ENCODE measurements at places on chromosomes 2 and 18. TPM values are rescaled to one million over a fixed set of nuclear protein-coding genes. Genes with fewer than 3 reads are reported as not detected.

The ERICH2 gene
- 1.7 TPM for polyA plus RNA-seq

GRCh38 chr2:38260469-38260868 lies 116.6 kb downstream of the ATL2 start:
- DNase-seq: no peak

DNA sequence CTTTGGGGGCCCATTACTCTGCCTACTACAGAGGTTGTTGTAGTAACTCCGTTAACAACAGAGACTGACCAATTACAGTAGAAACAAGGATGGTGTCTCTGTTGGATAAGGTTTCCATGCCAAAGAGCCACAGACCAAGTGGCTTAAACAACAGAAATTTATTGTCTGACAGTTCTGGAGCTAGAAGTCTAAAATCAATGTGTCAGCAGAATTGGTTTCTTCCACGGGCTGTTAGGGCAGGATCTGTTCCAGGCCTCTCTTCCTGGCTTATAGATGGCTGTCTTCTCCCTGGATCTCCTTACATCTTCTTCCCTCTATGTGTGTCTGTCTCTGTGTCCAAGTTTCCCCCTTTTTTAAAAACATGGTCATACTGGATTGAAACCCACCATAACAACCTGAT lies 135.3 kb downstream of the AKAIN1 start:
- DNase-seq: no peak

DNA sequence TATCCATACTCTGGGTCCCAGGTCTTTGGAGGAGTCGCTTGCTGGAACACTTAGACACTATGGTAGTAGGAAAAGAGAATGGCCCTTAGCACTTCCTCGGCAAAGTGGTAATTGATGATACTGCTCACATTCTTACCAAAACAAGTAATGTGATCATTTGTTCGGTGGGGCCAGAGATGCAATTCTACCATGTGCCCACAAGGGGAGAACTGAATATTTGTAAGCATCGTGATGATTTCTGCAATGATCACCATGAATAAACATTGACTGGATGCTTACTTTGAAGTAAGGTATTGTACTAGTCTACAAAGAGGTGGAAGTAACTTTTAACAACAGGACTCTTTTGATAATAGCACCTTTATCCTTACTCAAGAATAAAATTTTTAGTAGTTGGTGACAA lies 109.7 kb downstream of the CD8B2 start:
- no peak for DNase-seq

- no peak for DNase-seq
Measured at GRCh38 chr2:11169333-11169732, 14.1 kb downstream of the SLC66A3 start.

- peak; percentile 25 for DNase-seq
Measured at GRCh38 chr2:102841107-102841840, 79.4 kb downstream of the TMEM182 start.

DNA sequence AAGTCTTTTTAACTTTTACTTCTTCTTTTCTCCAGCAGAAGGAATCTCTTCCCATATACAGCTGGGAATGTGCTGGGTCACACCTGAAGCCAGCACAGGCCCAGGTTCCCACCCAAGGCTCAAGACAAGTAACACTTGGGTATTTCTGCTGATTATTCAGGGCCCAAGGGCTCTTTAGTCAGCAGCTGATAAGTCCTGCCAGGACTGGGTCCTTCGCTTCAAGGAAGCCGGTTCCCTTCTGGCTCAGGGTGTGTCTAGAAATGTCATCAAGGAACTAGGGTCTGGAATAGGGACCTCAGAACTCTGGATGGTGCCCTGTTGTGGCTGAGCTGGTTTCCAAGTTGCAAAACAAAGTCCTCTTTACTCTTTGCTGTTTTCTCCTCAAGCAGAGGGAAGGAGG lies 27.0 kb upstream of the SERPINB2 start:
- DNase-seq: no peak

DNA sequence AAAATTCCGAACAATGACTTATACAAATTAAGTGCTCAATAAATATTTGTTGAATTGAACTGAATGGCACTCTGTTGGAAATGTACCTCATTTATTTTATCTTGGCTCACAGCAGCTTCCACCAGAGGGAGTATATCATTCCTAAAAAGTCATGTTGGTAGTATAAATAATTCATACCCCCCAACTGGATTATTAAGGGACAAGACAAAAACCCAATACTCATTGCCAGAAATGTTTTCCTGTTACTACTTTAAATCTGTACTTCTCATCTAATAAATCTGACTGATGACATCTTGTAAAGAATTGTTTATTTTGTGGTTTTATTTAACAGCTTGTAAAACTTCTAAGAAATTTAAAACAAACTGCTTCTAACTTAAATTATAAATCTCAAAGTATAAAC lies 163.9 kb downstream of the CDH2 start:
- DNase-seq: no peak

GRCh38 chr2:138730497-138731030 lies 49.6 kb downstream of the NXPH2 start:
- no peak for DNase-seq

- DNase-seq: peak; percentile 35
Measured at GRCh38 chr18:5197032-5197434, at the start of gene AKAIN1. Gene AKAIN1, minus strand, starts transcription at chr18:5197257. Its CDS starts 204 bp downstream, at chr18:5197053.

- DNase-seq: no peak
Measured at GRCh38 chr18:9731380-9731779, 23.3 kb downstream of the RAB31 start.

DNA sequence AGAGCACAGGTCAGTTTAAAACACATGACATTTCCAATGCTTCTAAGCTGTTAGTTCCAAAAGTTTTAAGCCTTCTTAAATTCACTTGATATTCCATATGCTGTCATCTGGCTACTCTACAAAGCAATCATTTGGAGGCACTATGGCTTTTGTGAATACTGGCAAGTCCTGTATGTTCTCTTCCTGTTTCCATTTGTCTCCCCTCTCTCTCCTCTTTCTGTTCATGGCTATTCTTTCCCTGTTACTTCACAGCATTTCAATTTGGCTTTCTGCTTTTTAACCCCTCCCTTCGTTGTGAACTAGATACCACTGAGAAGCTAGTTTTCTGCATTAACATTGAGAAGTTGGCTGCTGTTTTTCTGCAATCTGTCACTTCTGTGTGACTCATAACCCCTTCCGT lies 1337.2 kb upstream of the CELF4 start:
- DNase-seq: peak; percentile 34

DNA sequence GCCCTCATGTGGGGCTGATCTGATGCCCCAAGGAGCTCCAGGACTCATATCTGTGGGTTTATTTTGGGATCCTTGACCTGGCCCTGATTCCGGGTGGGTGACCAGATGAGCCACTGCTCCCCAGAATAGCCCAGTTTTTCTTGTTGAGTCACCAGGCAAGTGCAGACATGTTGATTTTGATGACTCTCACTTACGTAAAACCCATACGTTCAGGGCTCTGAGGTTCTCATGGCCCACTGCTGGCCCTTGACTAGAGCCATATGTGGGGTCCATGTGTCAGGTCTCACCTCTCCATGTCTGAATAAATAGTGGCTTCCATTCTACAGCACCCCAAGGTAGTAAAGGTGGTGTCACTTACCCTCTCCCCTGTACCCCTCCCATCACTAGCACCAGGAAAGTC lies 41.9 kb downstream of the CDC42EP3 start:
- DNase-seq: no peak

DNA sequence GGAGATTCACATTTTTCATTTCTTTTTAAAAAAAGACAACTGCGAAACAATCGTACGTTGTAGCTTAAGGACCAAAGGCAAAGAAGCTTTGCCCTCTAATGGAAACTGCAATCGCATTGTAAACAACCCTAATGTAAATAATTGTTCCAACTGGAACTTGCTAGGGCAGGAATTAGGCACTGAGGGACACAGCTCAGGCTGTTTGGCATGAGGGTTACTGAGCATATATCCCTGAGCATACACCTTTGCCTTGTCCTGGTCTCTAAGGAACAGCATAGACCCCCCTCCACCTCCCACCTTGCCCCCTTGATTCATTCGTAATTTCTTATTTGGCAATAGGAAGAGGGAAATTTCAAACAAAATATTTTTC lies 396.4 kb downstream of the LNPK start:
- DNase-seq: no peak

DNA sequence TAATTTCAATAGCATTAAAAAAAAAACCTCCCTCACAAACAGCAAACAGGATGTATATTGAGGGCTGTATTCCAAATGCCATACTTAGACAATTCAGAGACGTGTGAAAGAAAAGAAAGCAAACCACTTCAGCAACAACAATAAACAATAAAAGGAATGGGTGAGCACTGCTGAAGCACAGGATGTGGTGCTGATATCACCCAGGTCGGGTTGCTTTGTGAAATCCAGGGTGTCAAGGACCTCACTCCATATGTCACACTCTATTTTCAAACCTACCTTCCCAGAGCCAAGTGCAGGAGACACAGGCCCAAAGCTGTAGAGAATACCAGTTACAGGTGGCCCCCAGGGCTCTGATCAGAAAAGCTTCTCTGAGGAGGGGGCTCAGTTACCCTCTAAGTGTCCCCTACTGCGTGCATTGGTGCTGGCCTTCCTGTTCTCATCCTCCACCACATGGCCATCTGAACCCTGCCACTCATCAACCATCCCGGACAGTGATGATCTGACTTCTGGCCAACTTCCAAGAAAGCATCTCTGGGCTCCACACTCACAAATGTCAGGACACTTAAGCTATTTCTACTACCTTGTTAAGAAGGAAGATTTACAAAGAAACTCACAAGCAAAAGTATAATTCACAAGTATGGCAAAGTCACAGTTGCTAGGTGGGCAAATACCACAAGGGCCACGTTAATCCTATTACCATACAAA lies 363.0 kb downstream of the SS18 start:
- DNase-seq: no peak

DNA sequence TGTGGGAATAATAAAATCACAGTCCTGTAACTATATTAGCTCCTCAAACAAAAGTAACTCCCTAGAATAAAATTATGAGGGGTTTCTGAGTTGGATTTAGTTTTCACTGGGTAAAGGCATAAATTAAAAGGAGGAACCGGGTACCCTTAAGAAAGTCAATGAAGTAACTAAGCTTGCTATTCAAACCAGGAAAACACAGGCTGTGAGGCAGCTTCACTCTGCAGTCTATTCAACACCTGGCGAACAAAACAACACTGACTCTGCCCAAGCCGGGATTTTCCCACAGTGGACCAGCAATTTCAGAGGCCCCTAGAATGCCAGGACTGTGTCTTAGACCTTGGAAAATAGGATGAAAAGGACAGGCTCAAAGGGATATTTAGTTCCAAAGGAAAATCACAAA lies 24.6 kb upstream of the CREB1 start:
- DNase-seq: no peak

Data from muscle of arm (tissue), 14 donors.